Left ventricle myocardium superior (tissue), 1 donor: ENCODE measurements at places on chromosomes 2 and 18. TPM values are rescaled to one million over a fixed set of nuclear protein-coding genes. Genes with fewer than 3 reads are reported as not detected.

The GAREM1 gene
- total RNA-seq = 20.8 TPM

The GREB1L gene
- total RNA-seq = 7.2 TPM

DNA sequence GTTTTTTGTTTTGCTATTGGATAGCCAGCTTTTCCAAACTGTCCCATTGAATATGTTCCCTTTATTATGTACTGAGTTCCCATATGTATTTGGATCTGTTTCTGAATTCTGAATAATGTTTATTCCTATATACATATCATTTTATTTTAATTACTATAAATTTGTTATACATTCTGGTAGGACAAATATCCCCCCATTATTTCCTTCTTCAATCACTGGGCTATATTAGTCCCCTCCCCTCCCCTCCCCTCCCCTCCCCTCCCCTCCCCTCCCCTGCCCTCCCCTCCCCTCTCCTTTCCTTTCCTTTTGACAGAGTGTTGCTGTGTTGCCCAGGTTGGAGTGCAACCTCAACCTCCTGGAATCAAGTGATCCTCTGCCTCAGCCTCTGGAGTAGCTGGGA lies 26.3 kb downstream of the RAB3GAP1 start:
- DNase-seq = no peak

DNA sequence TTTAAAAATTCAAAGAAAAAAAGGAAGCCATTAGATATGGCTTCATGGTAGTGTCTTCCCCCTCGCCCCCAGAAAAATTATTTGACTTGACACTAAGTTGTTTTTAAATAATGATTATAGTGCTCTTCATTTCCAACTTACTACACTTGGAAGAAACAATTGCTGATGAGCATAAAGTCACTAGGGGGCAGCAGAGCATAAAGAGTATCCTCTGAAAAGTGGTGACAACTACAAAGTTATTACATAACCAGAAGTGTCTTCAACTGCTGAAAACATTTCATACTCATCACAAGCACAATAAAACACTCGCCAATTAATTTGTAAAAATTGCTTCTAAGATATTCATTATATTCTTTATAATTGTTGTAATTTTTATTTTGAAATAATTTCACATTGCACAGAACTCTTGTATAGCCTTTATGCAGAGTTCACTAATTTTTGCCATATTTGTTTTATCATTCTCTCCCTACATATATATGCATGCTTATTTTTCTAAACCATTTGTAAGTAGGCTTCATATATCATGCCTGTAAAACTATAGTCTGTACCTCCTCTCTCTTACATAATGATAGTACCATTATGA lies 54.9 kb downstream of the EXOC6B start:
- no peak for DNase-seq

GRCh38 chr2:144776766-144777165 lies 256.8 kb upstream of the ZEB2 start:
- DNase-seq = no peak

DNA sequence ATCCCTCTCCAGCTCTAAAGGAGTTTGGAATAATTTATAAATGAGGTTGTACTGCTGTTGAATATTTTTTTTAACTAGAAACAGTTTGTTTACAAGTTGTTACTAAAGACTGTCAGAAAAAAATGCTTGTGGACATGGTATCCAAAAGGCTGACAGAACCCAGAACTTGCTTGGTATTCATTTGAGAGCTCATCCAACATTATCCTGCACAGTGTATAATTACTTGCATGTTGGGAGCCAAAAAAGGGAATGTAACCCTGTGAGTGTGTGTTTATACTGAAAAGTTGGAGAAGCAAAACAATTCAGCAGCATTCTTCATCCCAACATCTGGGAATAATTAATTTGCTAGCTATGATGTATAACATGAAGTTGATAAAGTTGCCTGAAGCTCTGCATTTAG lies 42.1 kb upstream of the EHBP1 start:
- no peak for DNase-seq

GRCh38 chr2:10229462-10230099 lies 73.1 kb upstream of the HPCAL1 start:
- DNase-seq = peak; percentile 14

DNA sequence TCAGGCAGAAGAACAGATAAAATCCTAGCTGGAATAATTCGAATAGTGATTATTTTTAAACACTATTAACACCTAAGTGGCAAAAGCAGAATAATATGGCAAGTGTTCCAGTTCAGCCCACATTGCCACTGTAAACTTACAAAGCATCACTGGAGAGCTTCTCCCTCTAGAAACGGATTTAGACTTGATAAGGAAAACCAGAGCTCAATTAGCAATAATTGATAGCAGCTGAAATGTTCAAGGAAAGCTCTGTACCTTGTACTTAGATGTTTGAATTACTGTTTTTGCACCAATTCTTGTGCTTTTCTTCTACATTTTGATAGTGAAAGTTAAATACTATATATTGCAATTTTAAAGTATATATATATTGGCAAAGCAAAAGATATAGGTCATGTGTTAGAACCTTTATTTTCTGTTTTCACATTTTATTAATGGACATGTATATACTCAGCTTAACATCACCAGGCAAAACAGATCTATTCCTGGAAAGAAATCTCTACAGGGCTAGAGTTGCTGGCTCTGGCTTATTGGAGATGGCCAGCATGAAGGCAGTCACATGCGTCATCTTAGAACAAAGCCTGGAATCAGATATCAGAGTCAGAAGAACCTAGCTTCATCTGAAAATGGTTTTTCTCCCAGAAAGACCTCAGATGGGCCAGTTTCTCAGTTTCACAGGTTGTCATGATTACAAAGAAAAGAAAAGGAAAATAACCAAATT lies 149.1 kb upstream of the CTAGE1 start:
- no peak for DNase-seq

DNA sequence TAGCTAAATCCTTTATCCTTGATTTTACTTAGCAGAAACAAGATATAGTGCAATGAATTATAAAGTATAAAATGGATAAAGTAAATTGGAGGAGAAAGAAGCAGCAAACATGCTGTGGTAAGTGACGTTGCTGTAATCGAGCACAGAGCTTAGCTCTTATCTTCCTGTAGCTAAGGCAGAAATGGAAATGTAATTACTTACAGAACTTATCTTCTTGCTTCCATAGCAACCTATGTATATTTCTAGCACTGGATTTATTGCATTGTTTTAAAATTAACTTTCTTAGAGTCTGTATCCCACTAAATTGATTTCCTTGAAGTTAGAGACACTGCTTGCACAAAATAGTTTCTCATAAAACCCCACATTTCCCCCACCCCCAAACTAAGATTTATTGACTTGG lies 130.6 kb upstream of the MC4R start:
- DNase-seq = no peak

- no peak for DNase-seq
These were observed 25.0 kb downstream of the MPPE1 start for GRCh38 chr18:11883153-11883552.
